ENCODE measurements at places on chromosomes 16 and 17.

- DNase-seq, result no peak
Measured at GRCh38 chr16:4792951-4793513, 2.1 kb upstream of the SMIM22 start.

GRCh38 chr16:67746846-67747245, 27.7 kb upstream of the GFOD2 start:
- DNase-seq, result no peak

GRCh38 chr17:43627653-43628052, 34.1 kb downstream of the MEOX1 start:
- DNase-seq, result no peak

DNA sequence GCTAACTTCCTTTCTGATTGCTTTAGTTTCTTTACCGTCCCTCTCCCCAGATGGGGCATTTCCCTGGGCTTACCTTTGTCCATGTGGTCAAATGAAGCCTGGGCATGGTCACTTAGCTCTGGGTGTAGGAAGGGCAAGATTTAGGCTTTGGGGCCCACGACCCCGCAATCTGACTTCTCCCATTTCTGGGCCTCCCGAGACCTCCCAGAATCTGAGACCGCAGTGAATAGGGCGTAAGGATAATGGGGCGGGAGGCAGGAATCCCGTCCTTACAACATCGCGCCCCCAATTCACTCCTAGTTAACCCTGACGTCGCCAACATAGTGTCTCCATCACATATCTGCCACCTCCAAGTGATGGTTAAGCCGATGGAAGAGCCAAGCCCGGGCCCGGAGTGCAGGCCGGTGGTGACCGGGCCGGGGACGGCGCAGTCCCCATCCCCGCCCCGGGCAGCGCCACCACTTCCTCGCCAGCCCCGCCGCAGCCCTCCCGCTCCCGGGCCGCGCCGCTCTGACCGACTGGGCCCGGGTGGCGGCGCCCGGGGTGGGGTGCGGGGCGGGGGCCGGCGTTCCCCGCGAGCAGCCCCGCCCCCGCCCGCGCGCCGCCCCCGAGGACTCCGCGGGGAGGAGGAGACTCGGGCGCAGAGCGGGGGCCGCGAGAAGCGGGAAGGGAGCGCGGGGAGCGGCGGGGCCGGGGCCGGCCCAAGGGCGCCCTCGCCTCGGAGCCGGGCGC, at the start of gene RHBDL3:
Gene RHBDL3, plus strand, starts transcription at position 641 of the 732 bp plus-strand sequence. CDS start 358 bp downstream, outside the sequence.
- no peak for DNase-seq

GRCh38 chr17:82297280-82297713, 20.1 kb downstream of the CD7 start:
- no peak for DNase-seq
